ENCODE measurements at places on chromosomes 4 and X.

- DNase-seq, result no peak
These were observed 14.3 kb upstream of the FAM241A start for GRCh38 chr4:112130906-112131305.

DNA sequence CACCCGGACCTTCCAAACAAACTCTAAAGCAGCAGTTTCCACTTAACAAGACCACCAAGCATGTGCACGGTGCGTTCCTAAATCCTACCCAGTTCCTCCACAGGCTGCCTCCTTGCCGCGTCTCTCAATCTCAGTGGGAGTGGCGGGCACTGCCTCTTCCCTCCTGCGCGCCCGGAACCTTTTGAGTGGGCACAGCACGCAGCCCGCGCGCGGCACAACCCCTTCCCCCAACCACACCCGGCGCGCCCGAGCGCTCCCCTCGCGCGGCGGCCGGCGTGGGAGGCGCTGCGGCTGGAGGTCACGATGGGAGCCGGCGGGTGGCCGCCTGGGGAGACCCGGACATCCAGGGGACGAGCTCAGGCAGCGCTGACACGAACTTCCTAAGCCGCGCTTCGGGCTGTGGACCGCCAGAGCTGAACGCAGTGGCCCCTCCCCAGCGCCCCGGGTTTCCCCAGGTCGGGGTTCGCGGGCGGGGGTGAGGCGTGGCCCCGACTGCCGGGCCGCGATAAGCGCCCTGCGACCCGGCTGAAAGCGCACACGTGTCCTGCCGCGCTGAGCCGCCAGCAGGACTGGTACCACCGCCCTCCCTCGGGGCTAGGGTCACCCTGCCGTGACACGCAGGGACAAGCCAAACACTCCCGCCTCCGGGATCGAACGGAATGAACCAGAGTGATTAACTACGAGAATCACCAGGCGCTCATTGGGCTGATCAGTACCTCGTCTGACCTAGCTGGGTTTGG lies at the start of gene ABCG2:
Gene ABCG2 (minus strand): TSS at position 151 of the 740 bp plus-strand sequence. CDS start 18,644 bp downstream, outside the sequence.
- peak; percentile 63 for DNase-seq

DNA sequence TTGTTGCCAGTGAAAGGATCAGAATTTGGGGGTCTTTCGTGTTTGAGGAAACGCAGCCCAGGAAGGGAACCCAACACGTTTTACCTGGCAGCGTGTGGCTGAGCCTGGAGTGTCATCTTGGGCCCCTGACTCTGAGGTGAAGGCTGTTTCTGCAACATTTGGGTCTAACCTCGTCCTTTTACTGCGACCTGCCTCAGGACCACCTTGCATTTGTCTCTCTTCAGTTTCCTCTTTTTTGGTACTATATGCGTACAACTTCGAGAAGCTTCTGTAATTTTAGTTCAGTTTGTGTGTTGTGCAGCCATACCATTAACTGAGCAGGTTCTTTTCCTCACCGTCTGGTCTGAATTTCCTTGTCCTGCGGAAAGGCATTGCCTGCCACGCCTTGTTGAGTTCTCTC lies 61.5 kb downstream of the TMEM131L start:
- no peak for DNase-seq

- DNase-seq, result no peak
These were observed 578.9 kb upstream of the FAT1 start for GRCh38 chr4:187302457-187303150.

DNA sequence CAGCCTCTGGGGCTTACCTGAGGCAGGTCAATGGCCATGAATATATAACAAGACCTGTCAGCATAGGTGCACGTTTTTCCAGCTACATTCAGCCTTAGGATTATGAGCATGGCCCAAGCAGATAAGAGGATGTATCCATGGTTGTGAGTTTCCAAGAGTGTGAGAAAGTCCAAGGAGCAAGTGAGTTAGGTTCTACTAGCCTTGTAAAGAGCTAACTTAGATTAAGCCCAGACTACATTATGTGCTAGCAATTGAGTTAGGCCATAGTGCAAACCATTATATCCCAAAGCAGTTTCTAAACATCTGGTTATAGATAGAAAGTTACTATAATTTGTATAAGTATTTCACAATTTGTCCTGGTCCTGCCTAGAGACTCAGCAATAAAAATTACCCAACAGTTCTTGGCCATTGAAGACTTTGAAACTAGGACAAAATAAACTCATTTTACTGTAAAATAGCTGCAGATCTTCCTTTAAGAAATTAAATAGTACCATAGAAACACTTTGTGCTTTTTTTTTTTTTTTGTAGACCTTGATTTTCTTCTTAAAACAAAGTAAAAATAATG lies 312.0 kb downstream of the CAMK2D start:
- no peak for DNase-seq

GRCh38 chr4:101328063-101328602 lies 19.2 kb downstream of the PPP3CA start:
- no peak for DNase-seq

DNA sequence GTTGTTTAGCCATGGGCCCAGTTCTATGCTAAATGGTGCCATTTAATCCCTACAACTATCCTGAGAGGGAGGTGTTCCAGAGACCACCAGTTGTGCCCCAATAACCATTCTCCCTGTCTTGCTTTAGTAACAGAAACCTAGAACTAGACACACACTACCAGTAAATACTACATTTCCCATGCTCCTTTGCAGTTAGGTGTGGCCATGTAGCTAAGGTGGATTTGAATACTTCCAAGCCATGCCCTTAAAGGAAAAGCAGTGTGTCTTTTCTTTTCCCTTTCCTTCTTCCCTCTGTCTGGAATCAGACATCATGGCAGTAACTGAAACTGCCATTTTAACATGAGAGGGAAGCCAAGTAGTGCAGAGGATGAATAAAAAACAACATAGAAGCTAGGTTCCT lies 90.9 kb upstream of the TMEM33 start:
- DNase-seq, result no peak

DNA sequence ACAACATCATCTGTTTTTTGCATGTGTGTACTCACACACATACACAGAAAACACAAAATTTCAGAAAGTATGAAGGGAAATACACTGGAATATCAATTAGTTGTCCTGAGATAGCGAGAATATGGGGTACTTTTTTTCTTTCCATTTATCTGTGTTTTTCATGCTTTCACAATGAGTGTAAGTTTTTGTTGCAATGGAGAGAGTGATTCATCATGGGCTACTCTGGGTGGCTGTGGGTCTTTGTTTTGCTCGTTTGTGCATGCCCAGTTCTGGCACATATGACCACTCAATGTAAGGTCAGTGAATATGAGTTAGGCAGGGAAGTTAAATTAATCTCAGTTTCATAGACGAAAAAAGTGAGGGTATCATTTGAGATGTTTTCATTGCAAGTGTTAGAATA lies 26.9 kb downstream of the XK start:
- no peak for DNase-seq

DNA sequence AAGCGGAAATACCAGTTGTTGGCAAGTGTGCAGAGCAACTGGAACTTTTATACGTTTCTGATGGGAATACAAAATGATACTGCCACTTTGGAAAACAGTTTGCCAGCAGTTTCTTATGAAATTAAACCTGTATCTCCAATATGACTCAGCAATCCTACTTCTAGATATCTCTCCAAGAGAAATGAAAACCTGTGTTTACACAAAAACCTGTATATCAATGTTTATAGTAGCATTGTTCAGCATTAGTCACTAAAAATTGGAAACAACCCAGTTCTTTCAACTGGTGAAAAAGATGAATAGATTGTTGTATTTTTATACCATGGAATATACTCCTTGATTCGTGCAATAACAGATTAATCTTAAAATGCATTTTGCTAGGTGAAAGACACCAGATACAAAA lies 26.8 kb downstream of the ATP7A start:
- DNase-seq, result no peak

GRCh38 chr4:112765317-112765974 lies 128.5 kb downstream of the LARP7 start:
- DNase-seq, result peak; percentile 3

DNA sequence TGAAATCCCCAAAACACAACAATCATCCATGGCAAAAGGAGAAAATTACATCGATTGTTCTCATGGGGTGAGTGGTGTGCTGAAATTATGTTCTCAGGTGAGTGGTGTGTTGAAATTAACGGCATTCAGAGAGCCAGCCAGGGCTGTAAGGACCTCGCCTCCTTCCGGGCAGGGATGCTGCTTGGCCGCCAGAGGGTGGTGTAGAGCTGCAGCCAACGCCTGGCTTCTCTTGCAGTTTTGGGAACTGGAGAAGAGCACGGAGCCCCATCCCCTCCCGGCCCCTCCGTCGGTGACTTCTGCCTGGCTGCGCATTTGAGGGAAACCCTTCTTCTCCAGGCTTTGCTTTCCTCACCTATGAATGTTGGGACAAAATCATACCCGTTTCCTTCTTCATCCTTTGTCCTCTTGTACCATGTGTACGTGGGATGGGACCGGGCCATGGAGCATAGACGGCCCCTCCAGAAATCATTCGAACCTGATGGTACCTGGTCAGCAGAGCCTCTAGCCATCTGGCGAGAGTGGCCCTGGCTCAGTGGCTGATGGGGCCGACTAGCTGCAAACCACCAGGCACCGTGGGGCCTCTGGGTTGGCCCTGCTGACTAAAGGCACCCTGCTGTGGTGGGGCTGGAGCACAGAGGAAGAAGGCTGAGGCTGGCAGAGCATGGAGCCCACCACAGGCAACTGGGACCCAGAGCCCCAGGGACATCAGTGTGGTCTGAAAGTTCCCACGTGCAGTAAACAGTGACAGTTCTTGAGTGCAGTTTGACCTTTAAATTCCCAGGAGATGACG lies 28.4 kb downstream of the TRMT44 start:
- DNase-seq, result peak; percentile 38

GRCh38 chr4:95426455-95426854 lies 122.3 kb downstream of the UNC5C start:
- no peak for DNase-seq

- no peak for DNase-seq
These were observed 202.0 kb downstream of the DCLK2 start for GRCh38 chr4:150280081-150280895.

DNA sequence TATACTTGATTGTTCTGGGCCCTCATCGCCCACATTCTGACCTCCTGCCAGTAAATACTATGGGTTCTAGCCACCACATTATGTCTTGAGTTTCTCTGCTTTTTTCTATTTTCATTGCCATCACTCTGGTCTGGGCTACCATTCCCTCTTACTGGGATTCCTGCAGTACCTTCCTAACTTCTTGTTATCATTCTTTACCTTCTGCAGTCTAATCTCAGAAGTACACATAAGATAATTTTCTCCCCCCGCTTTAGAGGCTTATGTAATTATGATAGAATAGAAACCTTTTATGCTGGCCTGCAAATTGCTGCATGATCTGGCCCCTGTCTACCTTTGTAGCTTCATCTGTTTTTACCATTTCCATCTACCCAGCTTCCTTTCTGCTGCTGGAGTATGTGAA lies 19.2 kb downstream of the STIM2 start:
- DNase-seq, result no peak

DNA sequence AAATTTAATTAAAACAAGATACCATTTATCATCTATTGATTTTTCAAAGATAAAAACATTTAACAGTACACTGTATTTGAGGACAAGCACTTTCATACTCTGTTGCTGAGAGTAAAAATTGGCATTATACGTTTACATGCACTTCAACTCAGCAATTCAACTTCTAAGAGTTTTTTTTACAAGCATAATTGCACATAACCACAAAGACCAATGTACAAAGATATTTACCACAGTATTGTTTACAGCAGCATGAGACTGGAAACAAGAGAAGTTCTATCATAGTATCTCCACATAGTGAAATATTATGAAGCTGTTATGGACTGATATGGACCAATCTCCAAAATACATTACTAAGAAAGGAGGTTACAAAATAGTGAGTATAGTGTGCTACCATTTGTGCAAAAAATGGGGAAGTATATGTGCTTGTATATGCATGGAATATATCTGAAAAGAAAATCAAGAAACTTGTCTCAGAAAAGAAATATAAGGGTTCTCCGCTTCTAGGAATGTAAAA lies 10.9 kb downstream of the GAB3 start:
- no peak for DNase-seq

- no peak for DNase-seq
These were observed 43.2 kb downstream of the GSTCD start for GRCh38 chr4:105751718-105752299.

GRCh38 chrX:39730662-39731329 lies 367.0 kb downstream of the BCOR start:
- DNase-seq, result peak; percentile 34

GRCh38 chr4:94577136-94577535 lies 125.4 kb downstream of the PDLIM5 start:
- DNase-seq, result peak; percentile 84
